Activated gamma-delta T cell (primary cell): ENCODE measurements at places on chromosomes 1 and 21.

GRCh38 chr1:8562222-8562621 is 244.3 kb downstream of the SLC45A1 start:
- DNase-seq, result no peak

DNA sequence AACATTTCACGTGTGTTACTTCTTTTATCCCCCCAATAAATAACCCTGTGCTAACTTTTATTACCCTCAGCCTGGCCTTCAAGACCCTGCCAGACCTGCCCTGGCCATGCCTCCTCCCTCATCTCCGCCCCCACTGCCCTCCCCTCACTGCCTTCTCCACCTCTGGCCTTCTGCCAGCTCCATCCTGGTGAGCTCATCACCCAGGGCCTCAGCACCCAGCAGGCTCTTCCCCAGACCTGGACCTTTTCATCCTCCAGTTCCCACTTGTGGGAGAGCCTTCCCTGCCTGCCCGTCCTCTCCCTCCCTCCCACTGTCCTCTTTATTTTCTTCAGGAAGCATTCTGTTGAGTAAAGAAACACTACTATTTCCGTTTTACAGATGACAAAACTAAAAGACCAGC is 72.0 kb downstream of the SLC66A1 start:
- no peak for DNase-seq

DNA sequence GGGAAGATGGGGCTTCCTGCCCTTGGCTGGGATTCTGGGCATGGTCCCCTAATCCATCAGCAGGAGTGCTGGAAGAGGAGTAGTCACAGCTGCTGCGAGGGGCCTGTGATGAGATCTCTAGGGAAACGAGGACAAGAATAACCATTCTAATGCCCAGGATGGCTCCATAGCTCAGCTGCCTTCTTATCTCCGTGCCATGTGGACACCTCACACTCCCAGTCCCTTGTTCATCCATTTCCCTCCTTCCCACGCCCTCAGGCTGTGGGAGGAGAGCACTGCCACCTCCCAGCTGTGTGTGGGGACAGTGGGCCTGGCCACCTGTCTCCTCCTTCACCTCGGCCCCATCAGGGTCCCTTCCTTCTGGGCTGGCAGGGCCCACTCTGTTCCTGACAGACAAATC is 16.1 kb upstream of the ETV3 start:
- DNase-seq, result no peak

DNA sequence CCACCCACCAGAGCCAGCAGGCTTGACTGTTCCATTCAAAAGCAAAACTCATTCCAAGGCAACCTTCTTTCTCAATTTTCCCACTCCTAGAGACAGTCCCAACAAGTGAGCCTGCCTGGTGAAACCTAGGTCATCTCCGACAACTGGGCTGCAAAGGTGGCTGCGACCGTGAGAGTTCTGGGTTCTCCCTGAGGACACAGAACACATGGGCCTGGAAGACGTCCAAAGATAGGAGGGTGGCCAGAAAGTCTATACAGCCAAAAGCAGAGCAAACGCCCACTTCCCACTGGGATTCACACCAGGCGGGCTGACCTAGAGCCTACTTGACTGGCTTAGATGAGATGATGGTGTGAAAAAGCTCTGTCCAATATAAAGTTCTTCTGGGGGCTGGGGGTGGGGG is 90.2 kb upstream of the GRIK3 start:
- DNase-seq, result no peak

DNA sequence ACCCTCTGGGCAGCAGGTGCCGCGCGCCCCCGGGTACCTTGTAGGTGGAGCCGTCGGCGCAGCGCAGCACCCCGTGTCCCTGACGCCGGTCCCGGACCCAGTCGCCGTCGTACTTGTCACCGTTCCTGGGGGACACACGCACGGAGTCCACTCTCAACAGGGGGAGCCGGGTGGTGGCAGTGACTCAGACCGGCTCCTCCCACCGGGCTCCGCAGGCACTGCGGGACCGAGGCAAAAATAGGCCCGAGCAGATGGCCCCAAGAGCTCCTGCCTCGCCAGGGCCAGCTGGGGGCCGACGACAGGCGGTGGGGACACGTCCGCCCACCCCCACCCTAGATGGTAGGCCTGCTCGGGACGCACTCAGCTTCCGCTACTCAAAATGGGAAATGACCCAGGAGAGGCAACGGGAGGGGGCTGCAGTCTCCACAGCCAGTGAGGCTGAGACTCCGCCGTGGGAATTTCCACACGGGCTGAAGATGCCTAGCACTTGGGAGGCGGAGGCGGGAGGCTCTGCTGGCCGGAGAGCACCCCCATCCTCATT is 6.3 kb downstream of the MORN1 start:
- DNase-seq, result no peak

DNA sequence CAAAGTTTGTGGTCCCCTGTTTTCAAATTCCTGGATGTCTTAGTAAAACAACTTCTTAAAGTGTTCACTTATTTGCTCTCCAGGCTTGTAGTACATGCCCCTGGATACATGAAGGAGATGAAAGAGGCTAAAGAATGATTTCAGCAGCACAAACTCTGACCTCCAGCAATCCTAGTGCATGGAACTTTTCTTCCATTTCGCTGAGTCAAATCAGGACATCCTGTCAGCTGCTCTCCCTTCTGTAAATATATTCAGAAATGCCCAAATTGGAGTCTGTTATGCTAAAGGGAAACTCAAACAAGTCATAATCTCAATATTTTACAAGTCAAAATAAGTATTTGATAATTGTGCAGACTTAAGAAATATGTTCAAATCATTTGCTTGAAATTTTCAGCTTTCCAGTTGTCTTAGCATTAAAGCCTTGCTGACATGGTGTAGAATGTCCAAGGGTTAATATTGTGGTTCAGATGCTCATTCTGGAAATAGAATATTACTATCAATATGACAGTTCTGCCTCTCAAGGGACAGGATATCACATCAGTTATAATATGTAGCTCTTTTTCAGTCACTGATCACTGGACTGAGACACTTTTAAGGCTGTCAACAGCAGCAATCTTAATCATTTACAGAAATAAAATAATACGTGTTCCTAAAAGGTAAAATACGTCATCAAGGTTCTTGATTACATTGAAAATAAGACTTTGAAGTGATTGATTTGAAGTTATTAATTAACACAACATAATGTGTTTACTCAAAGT is 1157.3 kb downstream of the PLA2G4A start:
- DNase-seq, result no peak

DNA sequence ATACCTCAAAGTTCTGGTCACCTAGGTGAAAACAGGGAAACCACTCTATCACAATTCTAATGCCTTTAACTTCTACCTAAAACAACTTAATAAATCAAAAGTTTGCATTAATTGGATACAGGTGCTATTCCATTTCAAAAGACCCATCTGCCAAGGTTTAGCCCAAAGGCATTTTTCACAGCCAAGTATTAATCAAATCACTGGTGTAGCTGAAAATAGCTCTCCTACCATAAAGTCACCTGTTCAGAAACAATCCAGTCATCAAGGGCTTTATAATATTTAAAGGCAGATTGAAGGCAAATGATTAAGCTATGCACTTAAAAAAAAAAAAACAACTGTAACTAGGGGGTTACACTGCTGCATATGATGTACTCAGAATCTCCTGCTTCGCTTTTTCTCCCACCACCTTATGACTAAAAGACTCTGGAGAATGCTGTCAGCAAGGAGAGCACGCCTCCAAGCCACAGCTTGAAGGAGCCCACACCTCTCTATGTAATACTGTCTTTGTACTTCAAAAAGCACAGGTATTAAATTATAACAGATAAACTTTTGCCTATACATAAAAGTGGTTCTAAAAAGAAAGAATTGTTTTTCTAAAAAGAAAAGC is 20.5 kb downstream of the KIAA0319L start:
- no peak for DNase-seq
